ENCODE measurements at places on chromosomes 1 and 21. TPM values are rescaled to one million over a fixed set of nuclear protein-coding genes. Genes with fewer than 3 reads are reported as not detected.

- DNase-seq = no peak
Measured at GRCh38 chr1:183593356-183593755, 3.1 kb upstream of the NCF2 start.

DNA sequence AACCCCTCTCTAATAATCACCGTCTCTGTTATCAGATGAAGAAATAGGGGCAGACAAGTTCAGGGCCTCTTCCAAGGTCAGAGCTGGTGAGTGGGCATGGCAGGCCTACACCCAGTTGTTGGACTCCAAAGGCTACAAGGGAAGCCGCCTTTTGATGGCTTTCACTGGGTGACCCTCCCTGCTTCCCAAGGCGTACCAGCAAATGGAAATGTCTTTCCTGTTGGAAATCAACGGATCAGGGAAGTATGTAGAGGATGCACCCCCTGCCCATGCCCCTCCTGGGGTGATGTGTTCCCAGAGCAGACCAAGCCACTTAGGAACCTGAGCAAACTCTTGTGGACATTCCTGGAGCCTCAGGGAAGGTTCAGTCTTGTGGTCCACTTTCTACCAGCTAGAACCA lies 47.4 kb downstream of the LGR6 start:
- DNase-seq = no peak

- DNase-seq = no peak
Measured at GRCh38 chr21:27534206-27534605, 567.3 kb upstream of the ADAMTS5 start.

DNA sequence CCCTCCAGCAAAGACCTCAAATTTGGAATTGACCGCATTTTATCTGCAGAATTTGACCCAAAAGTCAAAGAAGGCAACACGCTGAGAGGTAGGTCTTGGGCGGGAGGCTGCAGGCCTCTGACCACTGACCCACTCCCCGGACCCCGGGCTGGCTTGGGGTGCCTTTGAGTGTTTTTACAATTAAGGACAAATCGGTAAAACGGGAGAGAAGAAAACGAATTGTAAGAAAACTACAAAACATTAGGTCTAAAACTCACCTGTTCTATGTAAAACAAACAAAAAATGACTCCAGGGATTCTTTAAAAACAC lies 1.1 kb downstream of the HLX start:
- DNase-seq = no peak

DNA sequence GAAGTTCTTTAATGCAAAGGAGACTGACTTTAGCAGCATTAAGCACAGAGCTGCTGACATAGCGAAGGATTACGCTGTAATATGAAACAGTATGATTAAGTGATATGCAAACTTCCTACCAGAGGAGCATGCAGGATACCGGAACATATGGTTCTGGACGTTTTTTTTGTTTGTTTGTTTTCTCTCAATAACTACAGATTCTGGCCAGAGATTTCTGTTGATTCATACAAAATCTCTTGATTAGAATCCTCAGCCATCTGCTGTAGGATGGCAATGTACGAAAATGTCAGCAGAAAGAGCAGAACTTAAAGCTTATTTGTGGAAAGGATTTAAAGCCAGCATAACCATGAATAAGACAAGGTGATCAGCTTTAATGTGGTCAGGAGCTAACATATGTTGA lies 970.7 kb downstream of the KCNT2 start:
- DNase-seq = no peak

Gene SERPINC1
- 0.52 TPM for polyA plus RNA-seq

DNA sequence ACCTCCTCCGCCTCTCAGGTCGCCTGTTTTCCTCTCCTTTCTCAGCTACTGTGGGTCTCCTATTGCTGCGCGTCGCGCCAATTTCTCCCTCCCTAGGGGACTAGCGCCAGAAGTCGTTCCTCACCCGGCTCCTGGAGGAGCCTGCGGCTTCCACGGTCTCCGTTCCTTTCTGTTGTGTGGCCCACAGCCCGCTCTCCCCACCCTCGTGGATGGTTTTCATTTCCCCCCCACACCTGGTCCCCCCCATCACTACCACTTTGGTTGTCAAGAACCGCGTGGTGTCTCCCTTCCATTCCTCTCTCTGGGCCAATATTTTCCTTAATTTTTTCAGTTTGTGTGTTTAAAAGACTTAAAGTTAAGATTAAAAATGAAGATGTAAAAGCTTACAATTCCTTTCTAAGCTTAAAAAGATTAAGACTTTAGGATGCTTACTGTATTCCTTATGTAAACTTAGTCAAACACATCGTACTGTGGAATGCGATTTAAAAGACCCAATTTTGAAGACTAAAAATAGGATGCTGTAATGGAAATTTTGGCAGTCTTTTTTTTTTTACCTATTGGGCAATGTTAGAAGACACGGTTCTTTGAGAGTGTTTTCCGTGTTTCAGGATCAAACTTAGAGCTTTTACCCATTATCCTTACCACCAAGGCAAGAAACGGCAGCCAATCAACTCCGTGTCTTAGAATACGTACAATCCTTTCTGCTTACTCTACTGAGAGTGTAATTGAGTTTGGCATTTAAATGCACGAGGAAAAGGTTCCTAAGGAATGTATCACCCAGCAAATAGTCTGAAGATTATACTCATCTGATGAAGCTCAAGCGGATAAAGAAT lies 773 bp downstream of the CNST start:
- peak; percentile 28 for DNase-seq

Gene TEX38
- not detected for polyA plus RNA-seq

Gene IVL
- 0.14 TPM for polyA plus RNA-seq

DNA sequence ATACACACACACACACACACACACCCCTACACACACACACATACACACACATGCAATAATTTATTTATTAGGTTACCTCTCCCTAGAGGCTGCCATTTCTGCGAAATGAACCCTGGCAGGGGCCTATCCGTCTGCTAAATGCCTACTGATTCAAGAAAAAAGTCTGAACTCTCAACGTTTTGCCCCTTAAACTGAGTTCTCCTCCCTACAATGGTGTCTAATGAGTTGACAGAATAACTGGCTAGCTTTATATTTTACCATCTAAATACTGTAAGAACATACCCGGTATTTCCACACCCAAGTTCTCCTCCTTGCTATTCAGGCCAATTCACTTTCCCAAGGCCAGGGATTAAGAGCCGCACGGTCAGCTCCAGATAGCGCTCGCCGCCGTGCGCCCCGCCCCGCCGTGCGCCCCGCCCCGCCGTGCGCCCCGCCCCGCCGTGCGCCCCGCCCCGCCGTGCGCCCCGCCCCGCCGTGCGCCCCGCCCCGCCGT lies 339 bp upstream of the RNPC3 start:
- DNase-seq = peak; percentile 27

- DNase-seq = peak; percentile 20
Measured at GRCh38 chr1:8816264-8816663, 1.2 kb downstream of the RERE start.

DNA sequence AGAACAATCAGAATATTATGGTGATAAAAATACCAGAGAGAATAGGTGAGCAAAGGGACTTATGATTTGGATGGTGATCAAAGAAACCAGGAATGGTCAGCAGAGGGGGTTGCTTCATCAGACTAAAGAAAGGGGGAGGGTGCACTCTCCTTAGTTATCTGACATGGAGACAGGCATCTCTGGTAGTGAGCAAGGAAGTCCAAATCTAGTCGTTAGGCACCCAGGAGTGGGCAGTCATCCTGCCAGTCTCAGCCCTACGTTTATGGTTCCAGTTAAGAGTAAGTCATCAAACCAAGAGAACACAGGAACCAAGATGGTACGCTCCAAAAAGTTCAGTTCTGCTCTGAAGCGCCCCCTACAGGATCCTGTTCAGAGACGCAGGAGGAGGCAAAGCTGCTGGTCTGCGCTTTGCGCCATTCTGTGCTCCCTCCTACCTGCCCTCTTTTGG lies 28.6 kb downstream of the EBNA1BP2 start:
- DNase-seq = no peak

DNA sequence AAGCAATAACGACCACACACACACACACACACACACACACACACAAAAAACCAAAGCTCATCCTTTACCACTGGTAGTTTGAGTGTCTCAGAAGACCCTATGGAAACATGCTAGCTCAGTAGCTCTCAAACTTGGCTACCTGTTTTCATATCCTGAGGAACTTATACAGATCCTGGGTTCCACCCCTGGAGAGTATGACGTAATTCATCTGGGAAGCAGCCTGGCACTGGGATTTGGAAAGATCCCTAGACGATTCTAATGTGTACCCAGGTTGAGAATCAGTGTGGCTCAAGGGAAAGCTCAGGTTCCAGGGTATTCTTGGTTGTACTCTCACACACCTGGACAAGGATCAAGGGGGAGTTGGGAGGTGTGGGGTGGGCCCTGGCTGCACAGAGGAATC lies 85.9 kb downstream of the SELENOF start:
- no peak for DNase-seq

Gene RAD54L
- 8.7 TPM for polyA plus RNA-seq

Gene OR2G6
- polyA plus RNA-seq = not detected

- no peak for DNase-seq
Measured at GRCh38 chr21:46220275-46220810, 8.2 kb downstream of the LSS start.

DNA sequence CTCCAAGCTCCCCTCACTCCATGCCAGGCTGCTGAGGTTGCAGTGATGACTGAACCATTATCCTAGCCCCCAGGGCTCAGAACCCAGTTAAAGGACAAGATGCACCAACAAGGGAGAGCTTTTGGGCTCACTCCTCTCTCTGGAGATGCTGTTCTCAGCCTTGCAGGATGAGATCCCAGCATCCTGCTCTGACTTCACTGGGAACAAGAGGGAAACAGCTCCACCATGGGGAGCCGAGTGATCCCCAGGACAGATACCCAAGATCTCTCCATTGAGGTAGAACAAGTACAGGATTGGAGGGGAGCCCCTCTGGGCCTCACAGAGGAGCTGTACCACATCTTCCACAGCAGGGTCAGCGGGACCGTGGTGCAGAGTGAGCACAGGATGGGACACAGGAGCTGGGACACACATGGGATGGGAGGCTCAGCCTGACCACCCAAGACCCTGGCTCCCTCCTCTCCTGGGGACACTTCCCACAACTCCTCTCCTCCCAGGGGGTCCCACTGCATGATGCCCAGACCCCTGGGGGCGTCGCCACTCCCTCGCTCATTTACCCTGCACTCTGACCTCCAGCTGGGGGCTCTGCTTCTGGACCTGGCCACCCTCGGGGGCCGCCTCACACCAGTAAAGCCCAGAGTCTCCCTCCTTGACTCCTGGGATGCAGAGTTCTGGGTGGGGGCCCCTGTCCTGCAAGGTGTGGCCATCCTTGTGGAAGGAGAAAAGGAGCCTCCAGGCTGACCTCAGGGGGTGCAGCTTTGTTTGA lies 18.6 kb upstream of the SLAMF9 start:
- no peak for DNase-seq

DNA sequence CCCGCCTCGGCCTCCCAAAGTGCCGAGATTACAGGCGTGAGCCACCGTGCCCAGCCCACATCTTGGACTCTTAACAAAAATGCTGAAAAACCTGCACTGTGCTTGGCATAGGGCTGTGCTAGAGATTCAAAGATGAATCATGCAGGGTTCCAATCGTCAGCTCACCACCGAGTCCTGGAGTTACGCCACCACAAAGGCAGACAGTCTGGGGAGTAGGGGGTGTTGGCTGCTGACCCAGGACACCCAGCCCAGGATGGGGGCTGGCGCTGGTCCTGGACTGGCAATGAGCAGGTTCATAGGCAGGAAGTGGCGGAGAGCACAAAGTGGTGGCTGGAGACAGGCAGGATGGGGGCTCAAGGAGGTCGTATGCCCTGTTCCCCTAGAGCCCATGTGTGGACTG lies 16.0 kb downstream of the PSRC1 start:
- no peak for DNase-seq

Gene TARDBP
- 174 TPM for polyA plus RNA-seq

Gene SLC9C2
- not detected for polyA plus RNA-seq

- no peak for DNase-seq
Measured at GRCh38 chr1:157277281-157277680, 139.1 kb upstream of the ETV3 start.

Gene SPRR2E
- not detected for polyA plus RNA-seq

GRCh38 chr21:33578214-33578613 lies 10.3 kb downstream of the DONSON start:
- no peak for DNase-seq

Gene SUMO3
- polyA plus RNA-seq = 60.7 TPM

Gene RPE65
- not detected for polyA plus RNA-seq

DNA sequence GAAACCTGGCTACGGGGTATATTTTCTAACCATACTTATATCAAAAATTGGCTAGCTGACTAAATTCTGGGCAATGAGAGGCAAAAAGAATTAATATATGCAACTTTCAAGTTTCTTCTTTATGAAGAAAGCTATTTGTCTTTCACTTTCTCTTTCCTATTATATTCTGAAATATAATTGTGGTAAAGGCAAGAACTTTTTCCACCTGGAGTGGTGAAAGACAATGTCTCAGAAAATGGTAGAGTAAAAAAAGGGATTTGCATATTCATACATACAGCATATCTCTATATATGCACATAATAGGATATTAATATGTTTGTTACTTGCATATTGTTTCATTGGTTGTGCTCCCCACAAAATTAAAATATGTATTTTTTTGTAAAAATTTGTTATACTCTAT lies 793.8 kb downstream of the PLA2G4A start:
- DNase-seq = no peak

DNA sequence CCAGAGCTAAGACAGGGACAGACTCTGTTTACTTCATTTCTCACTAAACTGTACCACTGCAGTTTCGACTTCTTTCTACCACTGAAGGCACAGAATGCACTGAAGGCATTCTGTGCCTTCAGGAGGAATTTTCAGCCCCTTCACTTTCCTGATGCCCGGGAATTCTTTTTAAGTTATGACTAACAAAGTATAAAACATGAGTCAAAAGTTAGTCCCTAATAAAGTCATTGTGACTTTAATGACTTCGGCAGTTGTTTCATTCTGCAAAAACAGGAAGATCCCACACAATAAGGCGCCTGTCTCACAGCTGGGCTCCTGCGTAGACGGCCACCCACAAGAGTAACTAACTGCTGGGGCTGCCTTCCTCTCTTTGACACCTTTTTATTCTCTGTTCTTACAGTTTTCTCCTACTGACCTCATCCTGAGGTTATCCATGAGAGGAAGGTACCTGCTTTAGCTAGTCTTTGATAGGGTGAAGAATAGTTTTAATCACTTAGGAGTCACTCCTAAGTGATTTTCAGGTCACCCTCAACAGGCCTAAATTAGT lies 183.9 kb upstream of the SGIP1 start:
- DNase-seq = no peak

Gene IL24
- polyA plus RNA-seq = 0.20 TPM

Gene PROK1
- not detected for polyA plus RNA-seq

GRCh38 chr1:217660353-217661062 lies 29.4 kb downstream of the SPATA17 start:
- DNase-seq = no peak

DNA sequence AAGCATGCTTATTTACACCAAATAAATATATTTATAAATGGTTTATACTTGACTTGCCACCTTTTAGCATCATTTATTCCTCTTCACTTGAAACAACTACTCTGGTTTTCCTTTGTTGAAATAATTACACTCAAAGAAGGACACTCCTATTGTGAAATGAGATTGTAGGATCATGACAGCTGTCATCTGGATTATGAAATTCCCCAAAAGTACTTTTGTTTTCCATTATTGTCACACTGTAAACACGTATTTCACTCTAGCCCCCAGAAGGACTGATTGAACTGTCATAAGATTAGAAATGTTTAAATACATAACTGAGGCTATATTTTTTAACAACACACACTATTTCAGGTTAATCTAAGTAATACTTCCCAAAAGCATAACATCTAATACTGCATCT lies 593.8 kb downstream of the LRRIQ3 start:
- DNase-seq = no peak

Gene LDLRAD1
- not detected for polyA plus RNA-seq

Gene MYCBP
- 26.4 TPM for polyA plus RNA-seq

Gene XKR8
- polyA plus RNA-seq = not detected

GRCh38 chr1:115980998-115981993 lies 5.0 kb downstream of the SLC22A15 start:
- no peak for DNase-seq

- no peak for DNase-seq
Measured at GRCh38 chr1:178587975-178588374, 75.1 kb downstream of the TEX35 start.
